ENCODE measurements at places on chromosomes 3 and 15. TPM values are rescaled to one million over a fixed set of nuclear protein-coding genes. Genes with fewer than 3 reads are reported as not detected.

Gene SLC28A1
- 51.2 TPM for polyA plus RNA-seq

GRCh38 chr15:41671656-41672648 lies 11.7 kb downstream of the MGA start:
- no peak for DNase-seq
- H3K36me3 ChIP-seq, result no peaks in the 10 kb centered on the region
- H3K27ac ChIP-seq, result no peak overlapping the region
- no peaks in the 10 kb centered on the region for H3K27me3 ChIP-seq
- no peak overlapping the region for H3K4me3 ChIP-seq

- H3K27ac ChIP-seq, result no peak overlapping the region
- H3K27me3 ChIP-seq, result no peaks in the 10 kb centered on the region
- no peaks in the 10 kb centered on the region for H3K36me3 ChIP-seq
- peaks cover 10% of the 10 kb centered on the region for H3K4me1 ChIP-seq
- H3K4me3 ChIP-seq, result no peak overlapping the region
- DNase-seq, result no peak
Measured at GRCh38 chr3:150611666-150612065, 8.5 kb downstream of the SELENOT start.

GRCh38 chr3:194069421-194070219 lies 66.3 kb upstream of the HES1 start:
- no peaks in the 10 kb centered on the region for H3K27me3 ChIP-seq
- peak overlapping the region; percentile 86 for H3K27ac ChIP-seq
- no peak for DNase-seq
- peaks cover 8% of the 10 kb centered on the region for H3K4me1 ChIP-seq
- no peaks in the 10 kb centered on the region for H3K36me3 ChIP-seq

GRCh38 chr15:70348581-70349344 lies 251.0 kb upstream of the TLE3 start:
- H3K36me3 ChIP-seq, result no peaks in the 10 kb centered on the region
- no peak overlapping the region for H3K4me3 ChIP-seq
- no peaks in the 10 kb centered on the region for H3K27me3 ChIP-seq
- no peak for DNase-seq
- no peak overlapping the region for H3K27ac ChIP-seq
- H3K4me1 ChIP-seq, result no peaks in the 10 kb centered on the region
